ENCODE measurements at places on chromosomes 13 and 19.

DNA sequence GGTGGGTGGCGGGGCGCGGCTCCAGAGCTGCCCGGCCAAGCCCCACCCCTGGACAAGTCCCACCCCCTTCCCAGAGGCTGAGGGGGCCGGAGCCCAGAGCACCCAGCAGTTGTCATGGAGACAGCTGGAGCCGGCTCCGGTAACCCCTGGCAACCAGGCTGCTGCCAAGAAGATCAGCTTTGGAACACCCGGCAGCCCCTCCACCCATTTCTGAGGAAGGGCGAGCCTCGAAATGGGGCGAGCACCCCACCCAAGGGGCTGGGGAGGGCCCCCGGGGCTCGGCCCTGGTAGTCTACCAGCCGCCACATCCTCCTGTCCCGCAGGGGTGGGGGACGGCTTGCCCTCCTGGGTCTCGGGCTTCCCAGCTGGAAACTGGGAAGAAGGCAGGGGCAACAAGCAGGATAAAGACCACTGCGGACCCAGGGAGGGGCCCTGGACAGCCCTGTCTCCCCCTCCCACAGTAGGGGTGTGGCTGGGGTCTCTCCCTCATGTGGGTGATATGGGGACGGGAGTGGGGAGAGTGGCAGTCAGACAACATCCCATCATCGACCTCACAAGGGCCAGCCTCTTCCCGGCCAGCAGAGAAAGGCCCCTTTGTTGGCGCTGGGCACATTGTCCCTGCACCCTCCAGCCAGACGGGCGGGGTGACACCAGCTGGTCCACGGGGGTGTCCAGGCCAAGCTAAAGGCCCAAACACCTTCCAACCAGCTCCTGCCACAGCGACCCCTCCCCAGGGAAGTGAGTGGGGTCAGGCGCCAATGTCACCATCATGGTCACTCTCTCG, 1.5 kb downstream of the CERS1 start:
- no peak for DNase-seq

- peak; percentile 72 for DNase-seq
Measured at GRCh38 chr13:50126263-50126992, 111.2 kb downstream of the KCNRG start.

GRCh38 chr13:83798731-83799130, 83.5 kb downstream of the SLITRK1 start:
- DNase-seq: no peak

GRCh38 chr13:29855009-29855408, 4.6 kb upstream of the UBL3 start:
- DNase-seq: no peak

- no peak for DNase-seq
Measured at GRCh38 chr19:52020506-52020905, 7.7 kb downstream of the ZNF614 start.

GRCh38 chr19:14346279-14346678, 35.0 kb upstream of the ADGRE5 start:
- no peak for DNase-seq

DNA sequence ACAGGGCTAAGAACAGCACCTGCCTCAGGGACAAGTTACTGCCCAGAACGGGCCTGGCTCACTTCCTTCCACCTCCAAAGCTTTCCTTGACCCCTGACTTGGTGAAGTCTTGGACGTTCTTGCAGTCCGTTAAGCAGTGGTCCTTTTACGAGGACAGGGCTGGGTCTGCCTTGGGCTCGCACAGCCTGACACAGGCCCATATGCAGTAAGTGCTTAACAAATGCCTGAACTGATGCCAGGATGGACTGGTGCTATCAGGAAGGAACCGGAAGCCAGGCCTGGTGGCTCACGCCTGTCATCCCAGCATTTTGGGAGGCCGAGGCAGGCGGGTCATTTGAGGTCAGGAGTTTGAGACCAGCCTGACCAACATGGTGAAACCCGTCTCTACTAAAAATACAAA, 1.8 kb upstream of the PLK5 start:
- DNase-seq: no peak

DNA sequence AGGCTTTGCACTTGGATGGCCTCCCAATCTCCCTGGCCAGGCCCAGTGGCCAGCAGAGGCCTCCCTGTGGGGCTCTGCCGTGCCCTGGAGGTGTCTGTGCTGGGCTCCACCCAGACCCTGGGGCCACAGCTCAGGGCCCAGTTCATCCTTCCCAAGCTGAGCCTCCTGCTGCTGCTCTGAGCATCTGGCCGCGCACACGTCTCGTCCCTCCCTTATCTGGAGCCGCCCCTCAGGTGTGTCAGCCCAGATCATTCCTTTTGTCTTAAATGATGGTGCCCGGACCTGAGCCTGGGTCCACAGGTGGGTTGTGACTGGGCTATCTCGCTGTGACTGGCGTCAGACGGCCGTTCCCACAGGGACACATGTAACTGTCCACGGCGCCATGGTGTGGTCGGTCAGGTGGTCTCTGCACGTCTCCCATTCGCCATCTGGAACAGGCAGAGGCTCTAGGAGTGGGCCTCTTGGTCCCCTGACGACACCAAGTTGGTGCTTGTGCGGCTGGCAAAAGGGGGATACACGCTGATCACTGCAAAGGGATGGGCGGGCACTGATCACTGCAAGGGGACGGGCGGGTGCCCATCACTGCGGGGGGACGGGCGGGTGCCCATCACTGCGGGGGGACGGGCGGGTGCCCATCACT, 14.3 kb upstream of the ZNF554 start:
- DNase-seq: no peak

- no peak for DNase-seq
Measured at GRCh38 chr19:11421371-11422098, 2.4 kb upstream of the RGL3 start.

DNA sequence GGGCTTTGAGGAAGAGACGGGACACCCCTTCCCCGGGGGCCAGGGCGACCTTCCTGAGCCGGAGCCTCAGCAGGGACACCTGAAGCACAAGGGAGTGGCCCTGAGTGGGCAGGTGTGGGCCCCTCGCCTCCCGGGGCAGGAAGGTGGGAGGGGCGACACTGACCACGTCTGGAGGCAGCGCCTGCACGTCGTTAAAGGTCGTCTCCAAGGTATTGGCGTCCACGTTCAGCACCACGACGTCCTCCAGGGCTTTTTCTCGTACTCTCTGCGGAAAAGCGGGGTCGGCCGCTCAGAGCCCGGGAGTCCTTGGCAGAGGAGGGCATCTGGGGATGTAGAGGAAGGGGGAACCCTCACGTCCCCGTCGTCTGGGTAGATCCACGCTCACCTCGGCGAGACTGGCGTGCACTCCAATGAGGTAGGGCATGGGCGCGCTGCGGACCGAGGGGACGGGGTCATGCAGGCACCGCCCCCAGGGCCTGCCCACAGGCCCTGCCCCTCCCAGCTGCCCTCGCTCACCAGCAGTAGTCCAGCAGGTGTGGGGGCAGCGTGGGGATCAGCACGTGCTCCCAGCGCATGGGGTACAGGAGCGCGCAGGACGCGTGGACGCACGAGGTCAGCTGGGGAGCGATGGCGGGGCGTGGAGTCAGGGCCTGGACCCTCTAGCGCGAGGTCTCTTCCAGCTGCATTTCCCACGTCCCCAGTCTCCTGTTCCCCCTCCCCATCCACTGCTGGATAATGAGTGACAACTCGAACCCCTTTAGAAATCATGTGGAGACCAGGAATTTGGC, 6.1 kb downstream of the DENND1C start:
- DNase-seq: no peak

DNA sequence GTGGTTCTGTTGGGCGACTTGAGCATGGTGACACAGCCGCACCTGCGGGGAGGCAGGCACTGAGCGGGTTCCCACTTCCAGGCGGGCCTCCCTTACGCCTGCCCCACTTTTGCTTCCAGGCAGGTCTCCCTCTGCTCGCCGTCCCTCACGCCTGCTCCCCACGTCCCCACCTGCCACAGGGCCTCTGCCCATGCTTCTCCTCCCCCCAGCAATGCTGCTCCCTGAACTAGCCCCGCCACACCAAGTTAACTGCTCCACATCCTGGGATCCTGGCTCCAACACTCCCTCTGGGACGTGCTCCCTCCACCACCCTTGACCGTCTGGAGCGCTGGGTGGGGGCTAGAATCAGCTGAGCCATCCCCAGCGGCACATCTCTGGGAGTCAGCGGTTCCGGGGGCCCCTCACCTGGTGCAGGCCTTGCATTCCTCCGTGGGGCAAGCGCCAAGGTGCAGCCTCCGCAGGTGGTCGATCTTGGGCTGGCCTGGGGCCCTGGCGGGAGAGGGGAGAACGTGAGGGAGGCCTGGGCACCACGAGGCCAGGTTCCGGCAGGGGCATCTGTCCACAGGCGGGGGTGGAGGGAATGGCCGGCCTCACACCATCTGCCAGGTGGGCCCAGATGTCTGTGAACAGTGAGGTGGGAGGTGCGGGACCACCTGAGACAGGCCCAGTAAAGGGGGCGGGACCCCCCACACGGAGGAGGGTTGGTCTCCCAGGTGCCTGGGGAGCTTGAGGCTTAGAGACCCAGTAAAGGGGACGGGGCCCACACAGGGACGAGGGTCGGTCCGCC, 9.2 kb downstream of the CFD start:
- no peak for DNase-seq

GRCh38 chr19:8592231-8593009, 15.2 kb upstream of the MYO1F start:
- peak; percentile 90 for DNase-seq
